ENCODE measurements at places on chromosomes 12 and 14.

DNA sequence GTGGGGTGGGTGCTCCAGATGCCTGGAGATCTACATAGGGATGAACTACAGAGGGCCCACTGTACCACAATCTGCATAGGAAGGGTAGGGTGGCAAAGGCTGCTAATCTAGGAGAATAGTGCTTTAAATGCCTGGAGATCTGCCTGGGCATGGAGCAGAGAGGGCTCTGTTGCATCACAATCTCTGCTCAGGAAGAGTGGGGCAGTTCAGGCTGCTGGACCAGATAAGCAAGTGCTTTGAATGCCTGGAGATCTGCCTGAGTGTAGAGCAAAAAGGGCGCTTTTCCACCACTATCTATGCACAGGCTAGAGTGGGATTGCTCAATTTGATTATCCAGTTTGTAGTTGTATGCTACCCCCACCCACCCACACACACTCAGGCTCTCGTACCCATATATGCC, 886.3 kb upstream of the SEL1L start:
- no peaks in the 10 kb centered on the region for H3K4me1 ChIP-seq
- DNase-seq, result no peak
- H3K27ac ChIP-seq, result no peak overlapping the region
- no peak overlapping the region for H3K4me3 ChIP-seq
- H3K36me3 ChIP-seq, result no peaks in the 10 kb centered on the region

GRCh38 chr12:18799561-18799960, 61.6 kb downstream of the CAPZA3 start:
- DNase-seq, result no peak
- H3K4me1 ChIP-seq, result no peaks in the 10 kb centered on the region
- H3K36me3 ChIP-seq, result no peaks in the 10 kb centered on the region
- no peaks in the 10 kb centered on the region for H3K27me3 ChIP-seq
- no peak overlapping the region for H3K27ac ChIP-seq

DNA sequence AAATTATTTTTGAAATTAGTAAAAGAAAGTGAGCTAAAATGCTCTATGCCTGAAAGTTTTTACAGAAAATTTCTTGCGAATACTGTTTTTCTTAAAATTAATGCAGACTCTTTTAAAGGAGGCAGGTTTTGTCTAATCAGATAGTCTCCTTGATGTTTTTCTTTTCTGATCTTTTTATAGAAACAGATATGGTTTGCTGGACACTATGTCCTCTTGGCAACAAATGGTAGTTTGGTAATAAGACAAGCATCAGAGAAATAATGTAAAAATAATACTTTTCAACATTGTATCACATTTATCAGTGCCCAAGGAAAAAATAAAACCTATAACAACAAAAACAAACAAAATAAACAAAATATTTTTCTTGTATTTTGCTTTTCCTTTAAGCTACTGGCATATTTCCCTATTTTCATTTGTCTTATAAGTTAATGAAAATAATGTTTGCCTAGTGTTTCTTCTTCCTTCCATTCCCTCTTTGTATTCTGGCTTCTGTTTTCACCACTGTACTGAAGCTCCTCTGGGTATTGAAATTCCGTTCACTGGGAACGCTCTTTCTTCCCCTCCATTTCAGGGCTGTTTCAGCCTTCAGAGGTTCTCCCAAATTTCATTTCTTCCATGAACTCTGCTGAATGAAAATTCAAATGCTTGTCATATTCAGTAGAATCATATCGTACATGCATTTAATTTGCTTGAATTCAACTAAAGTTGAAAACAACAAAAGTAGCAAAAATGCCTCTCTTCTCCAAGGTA, 115.3 kb downstream of the TRMT5 start:
- H3K4me3 ChIP-seq, result no peak overlapping the region
- H3K4me1 ChIP-seq, result peaks cover 3% of the 10 kb centered on the region
- no peaks in the 10 kb centered on the region for H3K27me3 ChIP-seq
- no peak for DNase-seq
- no peak overlapping the region for H3K27ac ChIP-seq
- peaks cover 1% of the 10 kb centered on the region for H3K36me3 ChIP-seq

GRCh38 chr12:49673446-49674317, 33.5 kb downstream of the FMNL3 start:
- no peak overlapping the region for H3K4me3 ChIP-seq
- peaks cover 61% of the 10 kb centered on the region for H3K4me1 ChIP-seq
- H3K36me3 ChIP-seq, result no peaks in the 10 kb centered on the region
- no peak for DNase-seq
- no peaks in the 10 kb centered on the region for H3K27me3 ChIP-seq
